ENCODE measurements at places on chromosomes 1 and 21.
A peak's percentile ranks its signal among the peaks of the same experiment; 100 is the strongest.

GRCh38 chr1:206826394-206826793 is 39.0 kb upstream of the IL20 start:
- no peak for DNase-seq

GRCh38 chr1:182995894-182996293 is 27.3 kb upstream of the LAMC1 start:
- DNase-seq = no peak

DNA sequence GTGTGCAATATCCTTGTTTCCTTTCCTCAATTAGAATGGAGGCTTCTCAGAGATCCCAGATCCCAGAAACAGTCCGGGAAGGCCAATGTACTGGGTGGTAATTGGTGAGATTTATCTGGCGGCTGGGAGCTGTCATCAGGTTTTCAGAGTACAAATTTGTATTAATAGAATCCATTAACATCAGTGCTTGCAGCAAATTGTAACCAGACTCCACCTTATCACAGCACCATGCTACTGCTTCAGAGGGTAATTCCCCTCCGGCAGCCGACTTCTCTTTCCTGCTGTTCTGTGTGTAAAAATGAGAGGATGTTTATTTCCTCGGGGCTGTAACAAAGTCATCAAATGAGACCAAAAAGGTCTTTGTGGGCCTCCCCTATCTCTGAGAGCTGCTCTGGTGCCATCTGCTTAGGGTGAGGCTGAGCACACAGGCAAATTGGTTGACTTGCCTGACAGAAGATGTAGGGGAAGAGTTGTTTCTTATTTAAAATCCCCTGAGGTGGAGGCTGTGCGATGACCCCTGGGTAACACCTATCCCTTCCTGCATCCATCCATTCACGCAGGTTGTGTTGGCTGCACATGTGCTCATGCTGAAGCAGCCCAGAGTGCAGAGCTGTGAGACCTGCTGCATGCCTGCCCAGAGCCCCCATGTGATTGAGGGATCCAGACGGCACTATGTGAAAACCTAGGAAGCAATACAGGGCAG is 19.2 kb downstream of the NFASC start:
- no peak for DNase-seq

DNA sequence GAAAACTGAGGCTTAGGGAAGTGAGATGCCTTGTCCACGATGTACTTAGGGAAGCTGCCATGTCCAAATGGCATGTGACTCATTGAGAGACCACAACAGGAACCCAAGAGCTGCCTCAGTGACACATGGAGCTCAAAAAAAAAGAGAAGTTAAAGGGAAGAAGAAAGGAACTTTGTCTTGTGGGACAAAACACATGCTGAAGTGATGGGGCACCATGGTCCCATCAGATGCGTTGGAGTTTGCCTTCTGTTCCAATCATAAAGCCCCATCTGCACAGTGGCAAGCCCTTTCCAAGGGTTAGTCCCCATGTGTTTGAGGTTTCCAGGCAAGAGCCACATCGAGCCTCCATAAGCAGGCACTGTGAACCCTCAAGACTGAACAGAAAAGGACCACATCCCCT is 8.0 kb downstream of the MED8 start:
- no peak for DNase-seq

GRCh38 chr1:74824497-74825107 is 91.7 kb downstream of the TYW3 start:
- no peak for DNase-seq

- no peak for DNase-seq
These were observed 466 bp downstream of the VPS26C start for GRCh38 chr21:37266515-37267221.

DNA sequence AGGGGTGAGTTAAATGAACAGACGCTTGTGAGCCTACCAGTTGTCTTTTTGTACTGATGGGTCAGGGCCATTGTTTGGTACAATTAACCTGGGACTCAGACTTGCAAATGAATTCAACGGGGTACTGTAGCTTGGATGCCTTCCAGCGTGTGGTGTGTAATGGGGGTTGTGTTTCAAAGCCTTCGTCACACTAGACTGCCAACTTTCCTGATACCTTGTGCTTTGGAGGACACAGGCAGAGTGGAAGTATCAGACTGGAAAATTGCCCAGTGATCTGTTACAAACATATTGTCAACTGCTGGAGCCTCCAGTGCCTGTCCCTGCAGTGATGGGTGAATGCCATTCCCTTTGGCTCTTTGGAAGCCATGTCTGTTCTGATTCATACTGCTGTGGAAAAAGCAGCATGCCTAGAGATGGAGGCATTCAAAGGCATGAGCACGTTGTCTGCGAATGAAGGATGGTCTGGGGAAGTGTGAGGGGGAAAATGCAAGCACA is 384.5 kb downstream of the LMX1A start:
- no peak for DNase-seq

DNA sequence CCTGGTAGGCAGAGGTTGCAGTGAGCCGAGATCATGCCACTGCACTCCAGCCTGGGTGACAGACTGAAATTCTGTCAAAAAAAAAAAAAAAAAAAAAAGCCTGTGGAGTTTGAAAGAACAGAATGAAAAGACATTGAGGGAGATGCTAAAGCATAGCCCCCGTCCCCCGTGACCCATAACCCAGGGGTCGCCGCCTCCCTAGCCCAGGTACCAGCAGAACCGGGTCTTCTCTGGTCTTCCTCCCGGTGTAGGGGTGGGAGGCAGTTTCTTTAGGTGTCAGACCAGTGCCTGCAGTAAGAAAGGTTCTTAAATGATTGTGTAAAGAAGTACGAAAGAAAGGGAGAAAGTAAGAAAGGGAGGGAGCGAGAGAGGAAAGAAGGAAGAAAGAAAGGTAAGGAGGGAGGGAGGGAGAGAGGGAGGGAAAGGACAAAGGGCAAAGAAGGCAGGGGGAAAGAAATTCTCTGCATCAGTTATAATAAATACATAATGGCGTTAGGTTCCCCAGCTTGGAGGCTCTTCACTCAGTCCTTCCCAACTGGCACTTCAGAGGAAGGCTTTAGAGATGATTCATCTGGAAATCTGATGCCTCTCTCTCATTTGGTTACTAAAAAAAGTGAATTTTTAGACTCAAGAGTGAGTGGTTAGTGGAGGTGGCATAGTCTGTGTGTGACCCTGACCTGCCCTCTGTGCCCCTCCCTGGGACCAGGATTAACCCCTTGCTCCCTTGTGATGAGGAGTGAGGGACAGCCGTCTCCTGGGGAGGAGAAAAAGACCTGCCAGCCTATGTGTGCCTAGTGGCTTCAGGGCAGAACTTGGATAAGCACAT is 1.1 kb downstream of the IL24 start:
- no peak for DNase-seq

DNA sequence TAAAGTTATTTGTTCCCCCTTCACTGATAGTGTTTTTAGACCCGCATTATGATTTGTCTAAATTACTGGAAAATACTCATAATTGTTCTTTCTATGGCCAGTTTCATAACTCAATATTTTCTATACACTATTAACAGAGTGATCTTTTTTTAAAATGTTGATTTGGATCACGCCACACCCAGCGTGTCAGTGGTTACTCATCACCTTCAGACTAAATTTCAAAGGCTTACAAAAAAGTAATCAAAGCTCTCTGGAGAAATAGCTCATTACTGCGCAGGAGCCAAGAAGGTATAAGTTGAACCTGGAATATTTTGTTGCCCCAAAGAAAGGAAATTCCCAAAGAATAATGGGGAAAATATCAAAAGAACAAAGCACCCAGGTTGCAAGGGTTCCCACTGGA is 104.9 kb downstream of the EVI5 start:
- no peak for DNase-seq

- DNase-seq = no peak
These were observed 410.7 kb downstream of the DSCAM start for GRCh38 chr21:40436261-40436660.

DNA sequence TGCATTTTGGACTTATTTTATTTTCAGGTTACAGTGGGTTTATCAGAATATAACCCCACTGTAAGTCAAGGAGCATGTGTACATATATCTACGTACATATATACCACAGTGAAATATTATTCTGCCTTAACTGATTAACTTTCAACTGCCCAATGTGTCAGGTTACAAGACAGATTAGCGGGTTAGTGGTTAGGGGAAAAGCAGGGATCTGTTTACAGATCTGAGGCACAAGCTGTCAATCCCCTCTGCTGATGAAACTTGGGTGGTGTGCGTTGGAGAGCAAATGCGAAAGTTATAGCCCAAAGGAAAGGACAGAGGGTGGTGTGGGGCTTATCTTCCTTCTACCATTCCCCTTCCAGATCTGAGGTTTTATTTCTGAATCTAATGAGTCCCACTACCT is 238.2 kb upstream of the KCNK2 start:
- DNase-seq = no peak

DNA sequence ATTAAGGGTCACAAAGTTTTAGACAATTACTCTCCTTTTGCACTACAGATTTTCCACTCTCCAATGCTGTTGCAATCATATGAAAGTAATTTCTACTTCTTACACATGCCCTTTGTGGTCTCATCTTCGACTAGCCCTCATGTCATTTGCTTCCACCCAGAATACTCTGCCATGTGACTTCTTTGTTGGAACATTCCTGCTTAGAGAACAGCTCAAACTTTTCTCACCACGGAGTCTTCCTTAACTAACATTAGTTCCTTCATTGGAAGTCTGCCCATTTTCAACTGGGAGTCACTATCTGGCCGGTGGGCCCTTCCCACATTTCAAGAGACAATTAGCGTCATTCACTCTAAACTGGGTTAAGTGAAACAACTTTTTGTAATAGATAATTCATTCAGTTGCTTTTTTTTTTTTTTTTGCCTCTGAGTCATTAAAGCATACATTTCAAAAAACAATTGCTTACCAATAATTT is 142.6 kb upstream of the PALMD start:
- no peak for DNase-seq

DNA sequence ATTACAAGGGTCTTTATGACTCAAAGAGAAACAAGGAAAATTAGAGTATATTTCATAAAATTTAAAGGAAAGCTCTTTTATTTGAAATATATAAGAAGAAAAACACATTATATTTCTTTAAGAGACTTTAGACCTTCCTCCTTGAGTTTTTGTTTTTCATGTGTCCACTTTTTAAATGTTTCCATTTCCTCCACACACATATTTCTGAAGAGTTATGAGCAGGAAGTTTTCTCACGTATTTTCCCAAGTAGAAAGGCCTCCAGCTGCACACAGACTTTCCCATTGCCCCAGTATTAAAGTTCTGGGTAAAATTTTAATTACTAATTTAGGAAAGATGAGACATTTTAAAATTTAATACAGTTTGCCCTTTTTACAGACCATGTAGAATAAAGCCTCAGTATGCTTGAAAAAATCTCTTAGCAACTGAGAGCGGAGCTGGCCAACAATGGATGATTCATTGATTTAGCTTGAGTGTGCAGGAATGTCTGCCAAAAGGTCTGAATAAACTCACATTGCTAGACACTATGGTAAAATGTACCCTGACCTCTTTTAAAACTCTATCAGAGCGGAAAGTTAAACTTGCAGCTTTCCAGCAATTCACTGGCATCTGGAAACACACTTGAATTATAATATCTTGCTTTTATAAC is 57.9 kb downstream of the DDAH1 start:
- DNase-seq = no peak

- DNase-seq = peak; percentile 34
These were observed 57.8 kb downstream of the SLC35D1 start for GRCh38 chr1:66996018-66996682.

- no peak for DNase-seq
These were observed 64.8 kb upstream of the ATP5PO start for GRCh38 chr21:33980276-33980916.

GRCh38 chr1:179879797-179880196 is 2.2 kb upstream of the TOR1AIP2 start:
- no peak for DNase-seq

- DNase-seq = no peak
These were observed 107.6 kb downstream of the LHX9 start for GRCh38 chr1:198024782-198025181.

- DNase-seq = no peak
These were observed 249.2 kb upstream of the TPTE start for GRCh38 chr21:10272216-10272615.

- peak; percentile 41 for DNase-seq
These were observed 83.9 kb upstream of the PLPPR4 start for GRCh38 chr1:99180343-99180808.

GRCh38 chr1:205422993-205423642 is 1.3 kb upstream of the LEMD1 start:
- DNase-seq = no peak

DNA sequence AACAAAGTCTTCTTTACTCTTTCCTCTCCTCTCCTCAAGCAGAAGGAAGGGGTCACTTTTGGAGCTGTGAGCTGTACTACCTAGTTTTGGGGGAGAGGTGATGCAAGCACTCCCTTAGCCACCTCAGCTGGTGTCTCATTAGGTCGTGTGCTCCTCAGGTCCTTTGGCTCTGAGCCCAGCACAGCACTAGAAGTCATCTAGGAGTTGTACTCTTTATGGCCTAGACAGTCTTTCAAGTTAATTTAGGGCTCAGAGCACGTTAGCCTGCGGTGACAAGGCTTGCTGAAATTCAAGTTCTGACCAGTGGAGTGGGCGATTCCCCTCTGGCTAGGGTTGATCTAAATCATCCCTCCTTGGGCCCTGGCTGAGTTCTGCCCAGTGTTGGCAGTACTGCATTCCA is 48.0 kb upstream of the WDR26 start:
- no peak for DNase-seq

- DNase-seq = no peak
These were observed 17.6 kb downstream of the MAPKAPK2 start for GRCh38 chr1:206702260-206702659.

DNA sequence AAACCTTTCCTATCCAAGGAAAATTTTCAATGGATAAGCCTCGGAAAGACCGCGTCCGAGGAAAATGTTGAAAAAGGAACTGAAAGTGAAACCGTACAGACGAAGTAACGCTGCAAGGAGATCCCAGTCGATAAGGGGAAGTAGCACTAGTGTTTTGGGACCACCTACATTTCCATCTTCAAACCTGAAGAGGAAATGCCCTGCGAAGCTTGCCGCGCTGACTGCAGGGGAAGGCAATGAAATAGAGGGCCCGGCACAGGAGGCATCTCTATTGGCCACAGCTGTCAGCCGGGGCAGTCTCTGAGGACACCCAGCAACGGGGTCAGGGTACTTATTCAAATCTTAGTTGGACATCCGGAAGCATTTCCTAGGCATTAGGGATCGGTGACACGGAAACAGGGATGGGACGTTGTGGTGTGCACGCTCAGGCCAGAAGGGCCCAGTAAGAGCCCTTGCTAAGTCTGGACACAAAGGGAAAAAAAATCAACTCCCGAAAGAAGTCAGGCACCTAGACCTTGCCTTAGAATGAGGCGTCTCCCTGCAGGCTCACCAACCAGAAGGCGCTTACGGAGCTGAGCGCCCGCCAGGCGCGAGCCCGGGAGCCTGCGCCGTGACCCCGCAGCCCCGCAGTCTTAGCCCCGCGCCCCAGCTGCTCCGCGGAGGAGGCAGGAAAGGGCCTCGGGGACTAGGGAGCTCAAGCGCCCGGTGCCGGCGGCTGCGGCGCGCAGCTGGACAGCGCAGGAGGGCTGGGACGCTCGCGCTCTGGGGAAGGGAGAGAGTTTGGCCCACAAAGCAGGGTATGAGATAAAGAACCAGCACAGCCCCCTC is 655 bp downstream of the USF1 start:
- DNase-seq = peak; percentile 49
